ENCODE measurements at places on chromosomes 13 and 19. TPM values are rescaled to one million over a fixed set of nuclear protein-coding genes. Genes with fewer than 3 reads are reported as not detected.
A peak's percentile ranks its signal among the peaks of the same experiment; 100 is the strongest.

- no peak for DNase-seq
These were observed 48.3 kb downstream of the LATS2 start for GRCh38 chr13:21012841-21013681.

The POU4F1 gene
- not detected for total RNA-seq

- DNase-seq = peak; percentile 86
These were observed 1.4 kb downstream of the RASA3 start for GRCh38 chr13:114130837-114131582.

DNA sequence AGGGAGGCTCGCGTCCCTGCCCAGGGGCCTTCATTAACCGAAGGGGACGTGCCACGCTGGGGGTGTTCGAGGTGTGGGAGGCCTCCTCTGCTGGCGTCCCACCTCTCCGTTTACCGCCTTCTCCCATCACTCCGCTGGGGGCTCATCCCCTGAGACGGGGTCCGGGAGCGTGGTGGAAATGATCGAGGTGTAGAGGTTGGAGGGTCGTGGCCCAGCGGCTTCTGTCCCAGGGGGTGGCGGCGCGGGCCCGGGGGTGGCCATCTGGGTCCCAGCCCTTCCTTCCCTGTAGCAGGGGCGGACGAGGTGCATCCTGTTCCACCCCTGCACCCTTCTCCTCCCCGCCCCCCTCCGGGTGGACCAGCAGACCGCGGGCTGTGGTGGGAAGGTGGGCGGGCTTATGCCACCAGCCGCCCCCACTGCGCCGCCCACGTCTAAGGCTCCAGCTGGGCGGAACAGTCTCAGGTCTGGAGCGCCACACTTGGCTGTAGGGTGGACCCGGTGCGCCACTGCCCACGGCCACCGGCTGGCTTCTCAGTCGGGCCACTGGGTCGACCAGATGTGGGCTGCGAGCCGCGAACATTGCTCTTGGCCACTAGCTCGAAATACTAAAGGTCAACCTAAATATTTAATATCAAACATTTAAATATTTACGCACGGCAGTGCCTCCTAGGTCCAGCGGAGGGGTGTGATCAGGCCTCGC, 69.5 kb downstream of the ZNF723 start:
- no peak for DNase-seq

- no peak for DNase-seq
These were observed 28.7 kb downstream of the PDE4A start for GRCh38 chr19:10449037-10449436.

The C1QTNF9B gene
- not detected for total RNA-seq

The C13orf46 gene
- total RNA-seq = 0.02 TPM

The APC2 gene
- total RNA-seq = 0.79 TPM
